ENCODE measurements at places on chromosomes 6 and 20.

DNA sequence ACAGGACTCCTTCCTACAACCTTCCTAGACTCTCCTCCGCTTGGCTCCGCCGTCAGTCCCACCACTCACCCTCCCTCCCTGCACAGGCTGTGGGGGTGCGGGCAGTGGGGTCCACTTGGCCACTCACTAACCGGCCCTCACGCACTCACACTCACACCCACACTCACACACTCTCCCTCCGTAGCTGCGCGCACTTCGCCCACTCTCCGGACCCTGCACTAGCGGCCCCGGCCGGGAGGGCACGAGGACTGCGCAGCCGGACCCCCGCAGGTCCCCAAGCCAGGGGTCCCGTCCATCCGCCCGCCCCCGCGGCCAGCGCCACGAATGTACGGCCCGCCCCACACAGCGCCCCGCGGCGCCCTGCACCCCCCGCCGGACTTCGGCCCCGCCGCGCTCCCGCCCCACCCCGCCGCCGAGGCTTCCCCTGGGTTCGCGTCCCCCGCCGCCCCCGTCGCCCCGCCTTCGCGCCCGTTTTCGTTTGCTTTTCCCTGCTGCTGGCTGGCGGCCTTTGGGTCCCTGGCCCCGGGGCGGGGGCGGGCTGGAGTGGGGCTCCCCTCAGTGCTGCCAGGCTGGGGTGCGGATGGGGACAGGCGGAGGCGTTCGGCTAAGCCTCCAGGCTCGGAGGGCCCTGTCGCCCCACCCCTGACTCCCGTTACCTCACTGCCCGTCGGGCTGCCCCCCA is 23.0 kb upstream of the SLC22A7 start:
- DNase-seq = no peak

DNA sequence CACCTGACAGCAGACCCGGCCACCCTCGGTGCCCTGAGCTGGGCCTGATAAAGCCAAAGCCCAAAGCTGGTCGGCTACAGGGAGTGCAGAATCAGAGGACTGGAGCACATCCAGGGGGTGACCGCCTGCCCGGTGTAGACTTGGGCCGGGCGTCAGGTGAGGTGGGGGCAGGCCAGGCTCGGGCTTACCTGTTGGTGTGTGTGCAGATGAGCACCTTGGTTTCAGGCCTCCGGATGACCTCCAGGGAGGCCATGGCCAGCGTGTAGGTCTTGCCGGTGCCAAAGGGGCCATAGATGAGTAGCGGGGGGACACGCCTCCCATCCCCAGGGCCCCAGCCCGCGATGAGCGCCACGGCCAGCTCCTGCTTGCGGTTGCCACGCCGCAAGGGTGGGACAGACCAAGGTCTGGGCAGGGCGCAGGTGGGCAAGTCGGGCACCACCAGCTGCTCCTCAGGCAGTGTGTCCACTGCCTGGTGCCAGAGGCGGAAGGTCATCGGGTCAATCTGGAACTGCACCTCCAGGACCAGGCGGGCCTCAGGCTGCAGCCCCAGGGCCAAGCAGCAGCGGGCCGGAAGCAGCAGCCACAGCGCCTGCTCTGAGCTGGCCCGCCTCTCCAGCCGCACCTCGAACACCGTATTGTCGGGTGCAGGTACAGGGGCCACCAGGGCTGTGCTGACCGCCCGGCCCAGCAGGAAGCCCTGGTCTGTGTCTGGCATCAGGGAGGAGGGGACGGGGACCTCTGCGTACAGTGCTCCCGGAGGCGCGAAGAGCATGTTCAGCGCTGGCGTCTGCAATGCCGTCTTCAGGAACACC is 5.7 kb downstream of the HELZ2 start:
- no peak for DNase-seq

- no peak for DNase-seq
Observed at GRCh38 chr6:145836170-145836569, 21.6 kb upstream of the FBXO30 start.

- no peak for DNase-seq
Observed at GRCh38 chr20:63451821-63452220, 20.6 kb downstream of the KCNQ2 start.

DNA sequence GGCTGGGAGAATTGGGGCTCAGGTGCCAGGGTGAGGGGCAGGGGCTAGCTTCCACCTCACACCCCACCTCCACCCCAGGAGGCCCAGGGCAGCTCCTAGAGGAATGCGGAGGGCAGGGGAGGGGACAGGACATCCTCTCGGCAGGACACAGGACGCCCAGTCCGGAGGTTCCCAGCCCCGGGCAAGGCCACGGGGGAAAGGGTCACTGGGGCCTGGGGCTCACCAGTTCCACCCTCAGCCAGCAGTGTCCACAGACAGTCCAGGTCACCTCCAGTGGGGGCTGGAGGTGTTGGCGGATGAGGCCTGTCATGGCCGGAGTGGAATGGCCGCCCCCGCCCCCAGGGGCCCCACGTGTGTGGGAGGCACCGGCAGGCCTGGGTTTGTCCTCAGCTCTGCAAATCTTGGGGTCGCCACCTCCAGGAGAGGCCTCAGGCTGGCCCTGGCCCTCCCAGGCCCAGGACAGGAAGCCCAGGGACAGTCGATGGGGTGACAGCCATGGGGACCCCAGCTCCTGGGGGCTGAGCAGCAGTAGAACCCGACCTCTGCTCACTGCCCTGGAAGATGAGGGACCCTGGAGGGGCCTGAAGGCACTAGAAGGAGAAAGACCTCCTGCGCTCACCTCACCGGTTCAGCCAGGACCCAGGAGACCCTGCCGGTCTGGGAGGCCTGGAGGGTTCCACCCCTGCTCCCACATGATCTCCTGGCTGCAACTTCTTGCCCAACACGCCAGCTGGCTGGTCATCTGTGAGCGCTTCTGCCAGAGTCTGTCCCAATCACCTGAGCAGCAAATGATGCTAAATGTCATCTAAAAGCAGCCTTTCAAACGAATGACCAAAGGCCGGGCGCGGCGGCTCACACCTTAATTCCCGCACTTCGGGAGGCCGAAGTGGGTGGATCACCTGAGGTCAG is 13.0 kb upstream of the ABHD16B start:
- DNase-seq = no peak

GRCh38 chr6:10146715-10147451 is 268.0 kb downstream of the TFAP2A start:
- no peak for DNase-seq

GRCh38 chr20:2059411-2059810 is 42.2 kb upstream of the STK35 start:
- DNase-seq = no peak

GRCh38 chr6:87673237-87673636 is 28.8 kb downstream of the AKIRIN2 start:
- DNase-seq = no peak

All from type B pancreatic cell (in vitro differentiated cells).